ENCODE measurements at places on chromosomes 16 and 17.

DNA sequence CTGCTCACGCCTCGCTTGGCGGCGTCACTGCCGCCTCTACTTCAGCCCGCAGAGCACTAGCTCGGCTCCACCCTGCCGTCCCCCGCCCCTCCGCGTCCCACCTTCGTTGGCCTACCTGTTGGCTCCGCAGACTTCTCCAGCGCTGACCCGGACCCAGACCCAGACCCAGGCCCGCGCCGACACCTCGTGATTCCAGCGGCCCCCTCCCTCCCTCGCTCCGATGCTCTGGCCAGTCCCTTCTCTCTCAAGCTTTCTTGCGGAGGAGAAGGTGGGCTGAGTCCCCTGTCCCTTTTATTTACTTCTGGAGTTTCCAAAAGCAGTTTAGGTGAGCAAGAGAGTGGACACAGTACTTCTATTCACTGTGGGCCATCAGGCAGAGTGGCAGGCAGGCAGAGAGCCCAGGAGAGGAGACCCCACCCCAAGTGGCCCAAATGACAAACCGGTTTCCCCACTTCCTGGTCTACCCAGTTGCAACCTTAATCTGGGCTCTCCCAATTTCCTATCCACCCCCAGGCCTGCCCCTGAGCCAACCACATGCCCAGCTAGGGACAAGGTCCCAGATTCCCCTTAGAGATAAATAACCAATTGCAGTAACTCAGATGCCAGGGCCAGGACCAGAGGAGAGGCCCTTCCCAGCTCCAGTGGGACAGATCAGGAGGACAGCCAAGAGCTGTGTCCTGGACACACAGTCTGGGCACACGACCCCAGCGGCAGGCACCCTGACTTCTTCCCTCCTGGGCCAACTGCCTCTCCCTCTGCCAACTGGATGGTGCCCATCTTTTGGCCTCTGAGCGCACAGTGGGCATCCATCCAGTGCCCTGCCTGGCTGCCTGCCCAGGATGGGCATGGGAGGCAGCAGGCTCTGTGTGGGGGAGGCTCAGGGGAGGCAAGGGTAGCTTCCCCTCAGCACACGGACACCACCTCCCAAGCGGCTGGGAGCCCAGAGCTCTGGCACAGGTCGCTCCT, 1.2 kb upstream of the SRCIN1 start:
- DNase-seq = no peak

- DNase-seq = no peak
Observed at GRCh38 chr16:14364386-14365199, 265.5 kb downstream of the PARN start.

DNA sequence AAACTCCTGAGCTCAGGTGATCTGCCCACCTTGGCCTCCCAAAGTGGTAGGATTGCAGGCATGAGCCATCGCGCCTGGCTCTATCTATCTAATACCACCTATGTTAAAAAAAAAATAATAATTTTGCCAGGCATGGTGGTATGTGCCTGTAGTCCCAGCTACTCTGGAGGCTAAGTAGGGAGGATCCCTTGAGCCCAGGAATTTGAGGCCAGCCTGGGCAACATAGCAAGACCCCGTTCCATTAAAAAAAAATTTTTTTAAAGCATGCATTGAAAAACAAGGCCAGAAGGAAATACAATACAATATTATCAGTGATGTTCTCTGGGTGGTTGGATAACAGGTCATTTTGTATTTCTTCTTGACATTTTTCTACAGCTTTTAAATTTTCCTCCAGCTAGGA, 45.2 kb upstream of the HELZ start:
- DNase-seq = no peak

GRCh38 chr17:62572888-62573401, 54.5 kb upstream of the MRC2 start:
- DNase-seq = no peak

DNA sequence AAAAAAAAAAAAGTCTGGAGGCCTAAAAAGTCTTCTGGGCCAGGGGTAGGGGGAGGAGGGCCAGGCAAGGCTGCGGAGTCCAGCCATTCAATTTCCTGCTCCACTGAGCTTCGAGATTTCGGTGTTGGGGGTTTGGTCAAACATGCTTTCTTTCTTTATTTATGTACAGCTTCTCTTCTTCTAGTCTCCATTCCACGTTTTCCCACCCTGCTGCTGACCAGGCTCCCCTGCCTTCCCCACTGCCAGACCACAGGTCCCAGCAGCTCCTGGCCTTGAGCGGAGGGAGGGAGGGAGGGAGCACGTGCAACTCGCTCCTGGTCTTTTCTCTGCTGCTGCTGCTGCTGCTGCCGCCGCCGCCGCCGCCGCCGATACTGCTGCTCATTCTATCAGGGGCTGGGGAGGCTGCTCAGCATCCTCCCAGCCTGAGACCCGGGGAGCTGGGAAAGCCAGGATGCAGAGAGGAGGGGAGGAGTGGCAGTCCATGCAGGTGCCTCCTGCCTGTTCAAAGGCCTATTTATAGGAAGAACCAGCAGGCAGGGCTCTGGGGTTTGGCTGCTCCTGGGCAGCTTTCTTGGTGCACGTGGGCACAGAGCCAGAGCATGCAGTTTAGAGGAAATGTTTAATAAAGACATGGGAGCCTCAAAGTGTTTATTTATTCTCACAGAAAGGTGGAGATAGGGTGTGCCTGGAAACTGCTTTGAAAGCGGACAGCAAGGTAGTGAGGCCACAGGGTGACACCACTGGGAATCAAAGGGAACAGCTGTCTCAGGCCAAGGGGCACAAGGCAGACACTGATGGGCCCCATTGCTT, 23.4 kb upstream of the ZFHX3 start:
- DNase-seq = no peak

- no peak for DNase-seq
Observed at GRCh38 chr16:85524365-85524629, 88.8 kb upstream of the GSE1 start.

DNA sequence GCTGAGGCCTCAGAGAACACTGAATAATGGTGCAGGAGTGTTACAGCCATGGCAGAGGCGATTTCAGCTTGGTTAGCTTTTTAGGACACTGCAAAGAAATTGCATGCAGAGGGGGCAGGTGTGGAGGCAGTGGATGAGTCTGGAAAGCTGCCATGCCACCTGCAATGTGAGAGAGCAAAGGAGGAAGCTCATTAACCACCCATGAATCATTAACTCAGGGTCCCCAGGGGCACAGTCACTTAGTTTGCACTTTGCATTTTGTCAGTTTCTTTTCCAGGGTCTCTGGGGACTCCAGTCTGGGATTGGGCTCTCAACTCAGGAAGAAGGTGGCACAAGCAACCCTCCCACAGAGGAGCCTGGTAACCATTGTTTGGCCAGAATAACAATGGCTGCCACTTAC, 132.9 kb downstream of the USP31 start:
- no peak for DNase-seq

DNA sequence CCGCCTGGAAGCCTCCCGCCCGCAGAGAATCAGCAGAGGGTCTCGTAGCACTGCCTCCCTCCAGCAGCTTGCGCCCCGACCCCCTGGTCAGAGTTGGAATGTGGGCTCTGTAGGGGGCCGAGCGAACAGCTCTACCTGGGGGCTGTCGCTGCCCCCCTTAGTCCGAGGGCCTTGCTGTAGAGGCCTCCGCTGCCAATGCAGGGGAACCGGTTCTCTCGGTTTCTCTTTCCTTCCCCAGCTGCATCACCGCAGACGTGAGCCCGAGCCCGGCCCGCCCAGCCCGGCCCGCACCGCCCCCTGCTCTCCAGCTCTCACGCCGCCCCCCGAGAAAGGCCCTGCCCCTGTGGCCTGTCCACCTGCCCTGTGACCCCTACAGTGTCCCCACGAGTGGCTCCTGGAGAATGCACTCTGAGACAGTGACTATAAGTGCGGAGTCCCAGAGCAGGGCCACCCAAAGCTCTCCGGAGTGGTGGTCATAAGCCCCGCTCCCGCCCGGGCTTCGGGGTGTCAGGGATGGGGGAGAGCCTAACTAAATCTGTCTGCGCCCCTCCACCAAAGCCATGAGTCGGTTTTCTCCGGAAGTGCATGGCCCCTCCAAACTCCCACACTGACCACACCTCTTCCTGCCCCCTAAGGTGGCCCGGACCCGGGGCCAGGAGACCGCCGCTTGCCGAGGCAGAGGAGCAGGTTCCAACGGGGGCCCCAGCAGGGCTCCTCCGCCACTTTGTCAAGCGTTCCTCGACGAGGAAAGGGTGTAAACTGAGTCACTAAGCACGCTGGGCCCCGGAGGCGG, 1.7 kb downstream of the ARHGAP27 start:
- DNase-seq = peak; percentile 30

GRCh38 chr17:4509923-4510617, 11.4 kb downstream of the SPNS2 start:
- DNase-seq = no peak
